ENCODE measurements at places on chromosomes 2 and 18. TPM values are rescaled to one million over a fixed set of nuclear protein-coding genes. Genes with fewer than 3 reads are reported as not detected.

DNA sequence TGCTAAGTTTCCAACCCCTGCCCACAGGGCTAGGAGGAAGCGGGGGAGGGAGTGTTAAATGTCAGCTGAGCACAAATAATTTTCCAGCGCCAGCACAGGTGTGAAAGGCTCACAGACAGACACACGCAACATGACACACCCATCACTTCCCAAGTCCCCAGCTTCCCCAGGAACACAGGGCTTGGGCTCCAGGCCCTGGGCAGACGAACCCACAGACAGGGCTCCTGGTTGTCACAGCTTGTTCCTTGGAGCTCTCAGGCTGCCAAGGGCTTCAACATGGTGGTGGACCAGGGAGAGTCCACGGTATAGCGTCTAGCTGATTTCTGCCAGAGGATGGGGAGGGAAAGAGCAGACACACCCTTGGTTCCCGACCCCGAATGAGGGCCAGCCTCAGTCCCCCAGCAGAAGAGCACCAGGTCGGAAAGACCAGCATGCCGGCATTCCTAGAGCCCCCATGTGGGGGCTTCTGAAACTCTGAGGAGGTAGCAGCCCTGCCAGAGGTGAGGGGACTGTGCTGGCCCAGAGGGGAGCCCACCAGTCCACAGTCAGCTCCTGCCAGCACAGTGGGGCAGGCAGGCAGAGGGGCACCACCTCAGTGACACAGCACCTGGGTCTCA, 1.9 kb downstream of the DUSP2 start:
- no peaks in the 10 kb centered on the region for H3K36me3 ChIP-seq
- H3K27me3 ChIP-seq: no peaks in the 10 kb centered on the region
- peaks cover 7% of the 10 kb centered on the region for H3K4me1 ChIP-seq
- H3K27ac ChIP-seq: no peak overlapping the region

GRCh38 chr2:221997100-221997499, 301.7 kb downstream of the PAX3 start:
- no peaks in the 10 kb centered on the region for H3K27me3 ChIP-seq
- no peaks in the 10 kb centered on the region for H3K36me3 ChIP-seq
- no peak overlapping the region for H3K4me3 ChIP-seq
- DNase-seq: no peak
- H3K4me1 ChIP-seq: no peaks in the 10 kb centered on the region

Gene APCDD1
- polyA plus RNA-seq: 167 TPM

- no peaks in the 10 kb centered on the region for H3K27me3 ChIP-seq
- no peak for DNase-seq
- H3K4me3 ChIP-seq: no peak overlapping the region
- H3K36me3 ChIP-seq: no peaks in the 10 kb centered on the region
- peak overlapping the region; percentile 43 for H3K27ac ChIP-seq
Observed at GRCh38 chr2:37851428-37851827, 73.7 kb upstream of the RMDN2 start.

- H3K27ac ChIP-seq: no peak overlapping the region
- H3K4me1 ChIP-seq: peaks cover 4% of the 10 kb centered on the region
- H3K27me3 ChIP-seq: peaks cover 50% of the 10 kb centered on the region
- H3K36me3 ChIP-seq: no peaks in the 10 kb centered on the region
Observed at GRCh38 chr2:150483532-150483931, 3.9 kb downstream of the RND3 start.

GRCh38 chr2:232310121-232310520, 68.4 kb upstream of the ALPP start:
- no peaks in the 10 kb centered on the region for H3K4me1 ChIP-seq
- no peak overlapping the region for H3K27ac ChIP-seq
- H3K36me3 ChIP-seq: peaks cover 13% of the 10 kb centered on the region
- no peak overlapping the region for H3K4me3 ChIP-seq
- no peaks in the 10 kb centered on the region for H3K27me3 ChIP-seq
- no peak for DNase-seq

Gene SKOR2
- not detected for polyA plus RNA-seq

DNA sequence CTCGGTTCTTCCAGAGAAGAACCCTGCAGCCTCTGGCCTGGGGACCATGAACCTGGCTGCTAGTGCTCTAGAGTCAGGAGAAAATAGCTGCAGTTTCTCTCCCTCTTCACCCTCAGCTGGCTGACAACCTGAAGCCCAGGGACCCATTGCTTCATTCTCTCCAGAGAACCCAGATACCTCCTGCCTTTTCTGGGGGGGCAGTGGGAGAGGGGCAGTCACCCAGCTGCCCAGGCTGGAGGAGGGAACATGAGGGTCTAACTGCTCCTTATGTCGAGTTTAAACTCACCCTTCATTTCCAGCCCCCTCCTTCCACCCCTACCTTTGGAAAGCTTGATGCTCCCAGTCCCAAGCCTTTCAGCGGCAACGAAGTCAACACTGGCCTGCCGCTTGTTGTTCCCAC, 7.6 kb upstream of the ZFAND2B start:
- no peaks in the 10 kb centered on the region for H3K4me1 ChIP-seq
- H3K27ac ChIP-seq: no peak overlapping the region
- no peak overlapping the region for H3K4me3 ChIP-seq
- no peak for DNase-seq
- no peaks in the 10 kb centered on the region for H3K36me3 ChIP-seq
- no peaks in the 10 kb centered on the region for H3K27me3 ChIP-seq

DNA sequence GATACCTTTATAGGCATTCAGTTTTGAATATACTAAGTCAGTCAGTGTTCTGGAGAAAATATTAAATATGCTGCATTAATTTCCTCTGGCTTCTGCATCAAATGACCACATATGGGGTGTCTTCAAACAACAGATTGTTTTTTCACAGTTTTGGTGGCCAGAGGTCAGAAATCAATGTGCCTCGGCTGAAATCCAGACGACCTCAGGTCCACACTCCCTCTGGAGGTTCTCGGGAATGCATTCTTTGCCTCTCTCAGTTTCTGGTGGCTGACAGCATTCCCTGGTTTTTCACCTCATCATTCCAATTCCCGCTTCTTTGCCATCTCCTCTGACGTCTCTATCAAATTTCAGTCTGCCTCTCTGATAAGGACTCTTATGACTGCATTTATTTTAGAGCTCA, 142.3 kb downstream of the ZNF407 start:
- H3K27me3 ChIP-seq: no peaks in the 10 kb centered on the region
- H3K36me3 ChIP-seq: peaks cover 3% of the 10 kb centered on the region
- H3K27ac ChIP-seq: no peak overlapping the region

DNA sequence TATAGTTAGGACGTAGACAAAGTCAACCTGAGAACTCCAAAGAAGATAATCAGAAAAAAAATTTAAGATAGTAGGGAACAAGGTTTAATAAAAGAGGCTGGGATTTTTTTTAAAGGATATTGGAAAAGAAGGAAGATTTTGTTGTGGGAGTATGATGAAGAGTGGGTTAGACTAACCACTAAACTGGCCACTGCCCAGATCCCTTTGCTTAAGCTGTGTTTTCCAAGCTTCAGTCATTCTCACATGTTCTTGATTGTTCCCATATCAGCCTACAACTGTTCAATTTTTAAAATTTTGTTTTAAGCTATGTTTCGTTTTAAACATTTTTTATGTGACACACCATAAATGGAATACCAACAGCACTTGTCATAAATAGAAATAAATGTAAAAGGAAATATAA, 284.5 kb upstream of the MMADHC start:
- H3K36me3 ChIP-seq: no peaks in the 10 kb centered on the region
- DNase-seq: no peak
- no peak overlapping the region for H3K4me3 ChIP-seq
- no peaks in the 10 kb centered on the region for H3K27me3 ChIP-seq

Gene TM4SF20
- 0.14 TPM for polyA plus RNA-seq

GRCh38 chr2:5756272-5756671, 64.1 kb downstream of the SOX11 start:
- no peak overlapping the region for H3K27ac ChIP-seq
- H3K27me3 ChIP-seq: no peaks in the 10 kb centered on the region
- DNase-seq: no peak
- H3K36me3 ChIP-seq: no peaks in the 10 kb centered on the region

- no peak for DNase-seq
- H3K27me3 ChIP-seq: peaks cover 46% of the 10 kb centered on the region
- H3K4me1 ChIP-seq: peaks cover 4% of the 10 kb centered on the region
- peak overlapping the region; percentile 84 for H3K27ac ChIP-seq
Observed at GRCh38 chr2:66448136-66448991, 13.4 kb downstream of the MEIS1 start.

- H3K36me3 ChIP-seq: no peaks in the 10 kb centered on the region
- H3K27ac ChIP-seq: no peak overlapping the region
- peaks cover 25% of the 10 kb centered on the region for H3K4me1 ChIP-seq
- no peaks in the 10 kb centered on the region for H3K27me3 ChIP-seq
- H3K4me3 ChIP-seq: no peak overlapping the region
- no peak for DNase-seq
Observed at GRCh38 chr2:215729985-215730620, 283.2 kb downstream of the MREG start.

DNA sequence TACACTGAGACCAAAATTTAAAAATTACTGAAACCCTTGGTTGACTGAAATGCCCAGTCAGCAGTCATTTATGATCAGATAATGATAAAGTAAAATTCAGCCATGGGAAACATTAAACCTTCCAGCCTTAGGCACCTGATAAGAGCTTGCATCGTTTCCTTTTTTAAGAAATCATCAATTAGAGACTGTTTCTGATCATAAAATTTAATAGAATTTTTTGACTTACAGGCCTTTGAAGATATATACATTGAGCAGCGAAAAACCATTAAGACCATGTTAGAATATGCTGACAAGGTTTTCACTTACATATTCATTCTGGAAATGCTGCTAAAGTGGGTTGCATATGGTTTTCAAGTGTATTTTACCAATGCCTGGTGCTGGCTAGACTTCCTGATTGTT, 99.6 kb upstream of the CSRNP3 start:
- no peaks in the 10 kb centered on the region for H3K4me1 ChIP-seq
- H3K36me3 ChIP-seq: no peaks in the 10 kb centered on the region
- H3K27me3 ChIP-seq: no peaks in the 10 kb centered on the region
- no peak overlapping the region for H3K4me3 ChIP-seq
- DNase-seq: no peak
- H3K27ac ChIP-seq: no peak overlapping the region

GRCh38 chr18:64332835-64333234, 183.9 kb upstream of the LINC00305 start:
- H3K36me3 ChIP-seq: no peaks in the 10 kb centered on the region
- no peaks in the 10 kb centered on the region for H3K4me1 ChIP-seq
- H3K27ac ChIP-seq: no peak overlapping the region
- no peak overlapping the region for H3K4me3 ChIP-seq
- DNase-seq: no peak

GRCh38 chr2:33068261-33068660, 121.5 kb downstream of the LTBP1 start:
- no peaks in the 10 kb centered on the region for H3K36me3 ChIP-seq
- no peak for DNase-seq
- H3K27me3 ChIP-seq: no peaks in the 10 kb centered on the region
- H3K4me3 ChIP-seq: no peak overlapping the region

GRCh38 chr2:161208527-161209139, 48.4 kb downstream of the TANK start:
- no peak overlapping the region for H3K4me3 ChIP-seq
- DNase-seq: no peak
- no peak overlapping the region for H3K27ac ChIP-seq
- no peaks in the 10 kb centered on the region for H3K27me3 ChIP-seq
- H3K36me3 ChIP-seq: peaks cover 64% of the 10 kb centered on the region

- no peaks in the 10 kb centered on the region for H3K27me3 ChIP-seq
- no peaks in the 10 kb centered on the region for H3K36me3 ChIP-seq
- H3K27ac ChIP-seq: peak overlapping the region; percentile 99
- peaks cover 45% of the 10 kb centered on the region for H3K4me1 ChIP-seq
Observed at GRCh38 chr2:60885683-60886082, 4.3 kb downstream of the REL start.

DNA sequence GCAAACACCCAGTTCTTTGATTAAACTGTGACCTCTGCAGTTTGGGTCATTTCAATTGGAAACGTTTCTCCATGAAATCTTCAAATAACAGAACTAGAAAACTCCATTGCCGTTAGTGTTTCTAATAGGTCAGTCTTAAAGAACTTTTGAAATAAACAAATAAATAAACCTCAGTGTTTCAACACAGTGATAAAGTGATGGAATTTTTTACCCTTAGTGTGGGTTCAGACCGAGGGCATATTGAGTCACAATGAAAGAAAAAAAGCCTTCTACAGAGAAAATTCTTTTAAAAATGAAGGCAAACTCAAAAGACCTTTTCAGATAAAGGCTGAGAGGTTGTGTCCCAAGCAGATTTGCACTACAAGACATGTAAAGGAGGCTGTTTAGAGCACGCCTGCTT, 149.6 kb downstream of the NCKAP5 start:
- H3K4me1 ChIP-seq: peaks cover 4% of the 10 kb centered on the region
- H3K27me3 ChIP-seq: no peaks in the 10 kb centered on the region
- DNase-seq: no peak
- no peak overlapping the region for H3K27ac ChIP-seq
- H3K4me3 ChIP-seq: no peak overlapping the region

Gene KIAA2012
- polyA plus RNA-seq: 0.48 TPM

- no peak overlapping the region for H3K27ac ChIP-seq
- H3K4me1 ChIP-seq: no peaks in the 10 kb centered on the region
- DNase-seq: no peak
- no peaks in the 10 kb centered on the region for H3K36me3 ChIP-seq
Observed at GRCh38 chr18:76521417-76522121, 26.5 kb upstream of the ZNF516 start.

- H3K4me3 ChIP-seq: no peak overlapping the region
- H3K27ac ChIP-seq: no peak overlapping the region
- H3K27me3 ChIP-seq: no peaks in the 10 kb centered on the region
- no peaks in the 10 kb centered on the region for H3K36me3 ChIP-seq
Observed at GRCh38 chr2:78585871-78586270, 439.6 kb upstream of the REG3G start.

GRCh38 chr2:235458839-235459273, 35.0 kb upstream of the AGAP1 start:
- no peaks in the 10 kb centered on the region for H3K36me3 ChIP-seq
- H3K27ac ChIP-seq: no peak overlapping the region
- H3K27me3 ChIP-seq: no peaks in the 10 kb centered on the region
- no peaks in the 10 kb centered on the region for H3K4me1 ChIP-seq

GRCh38 chr2:216833061-216833460, 26.8 kb downstream of the TNP1 start:
- no peak overlapping the region for H3K27ac ChIP-seq
- peaks cover 5% of the 10 kb centered on the region for H3K4me1 ChIP-seq
- no peaks in the 10 kb centered on the region for H3K27me3 ChIP-seq
- no peak for DNase-seq

Gene OSBPL6
- polyA plus RNA-seq: 6.0 TPM

DNA sequence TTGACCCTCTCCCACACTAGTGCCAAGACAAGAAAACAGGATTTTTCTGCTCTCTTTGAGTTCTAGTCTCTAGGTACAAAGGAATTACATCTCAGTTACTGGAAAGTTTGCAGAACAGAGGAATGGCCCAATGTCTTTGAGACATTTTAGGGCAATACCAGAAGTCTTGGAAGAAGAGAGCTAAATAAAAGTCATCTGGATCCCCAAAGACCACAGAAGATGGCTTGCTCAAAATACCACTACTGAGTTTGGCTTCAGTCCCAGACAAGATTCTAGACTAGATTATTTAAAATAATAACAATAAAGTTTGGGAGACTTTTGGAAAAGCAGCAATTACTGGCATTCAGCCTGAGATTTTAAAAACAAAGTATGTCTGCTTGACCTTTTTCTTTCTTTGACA, 61.9 kb upstream of the HK2 start:
- no peaks in the 10 kb centered on the region for H3K4me1 ChIP-seq
- no peak overlapping the region for H3K4me3 ChIP-seq
- no peaks in the 10 kb centered on the region for H3K36me3 ChIP-seq
- DNase-seq: no peak
- no peak overlapping the region for H3K27ac ChIP-seq

- H3K4me1 ChIP-seq: no peaks in the 10 kb centered on the region
- H3K36me3 ChIP-seq: no peaks in the 10 kb centered on the region
- H3K4me3 ChIP-seq: no peak overlapping the region
- no peaks in the 10 kb centered on the region for H3K27me3 ChIP-seq
- DNase-seq: no peak
- no peak overlapping the region for H3K27ac ChIP-seq
Observed at GRCh38 chr2:110866045-110866444, 133.7 kb downstream of the ACOXL start.
